ENCODE measurements at places on chromosomes 12 and 14.
A peak's percentile ranks its signal among the peaks of the same experiment; 100 is the strongest.

GRCh38 chr12:78241446-78241845, 410.8 kb downstream of the NAV3 start:
- no peak for DNase-seq

DNA sequence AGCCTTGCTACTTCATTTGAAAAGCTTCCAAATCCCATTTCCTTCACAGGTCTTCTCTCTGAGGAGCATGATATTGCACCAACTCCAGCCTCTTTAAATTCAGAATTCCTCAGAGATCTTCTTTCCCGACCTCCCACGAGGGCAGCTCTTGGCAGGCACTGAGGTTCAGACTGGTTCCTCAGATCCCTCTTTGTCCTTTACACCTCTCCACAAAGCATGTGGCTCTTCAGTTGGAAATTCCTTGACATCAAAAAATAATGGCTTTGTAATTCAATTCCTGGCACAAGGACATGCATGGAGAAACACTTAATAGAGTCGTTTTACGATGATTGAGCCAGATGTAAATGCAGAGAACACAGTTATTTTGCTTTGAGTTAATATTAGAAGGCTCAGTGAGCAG, 63.2 kb upstream of the TMX1 start:
- peak; percentile 80 for DNase-seq

- no peak for DNase-seq
These were observed 10.2 kb upstream of the CPNE8 start for GRCh38 chr12:38915429-38916182.

DNA sequence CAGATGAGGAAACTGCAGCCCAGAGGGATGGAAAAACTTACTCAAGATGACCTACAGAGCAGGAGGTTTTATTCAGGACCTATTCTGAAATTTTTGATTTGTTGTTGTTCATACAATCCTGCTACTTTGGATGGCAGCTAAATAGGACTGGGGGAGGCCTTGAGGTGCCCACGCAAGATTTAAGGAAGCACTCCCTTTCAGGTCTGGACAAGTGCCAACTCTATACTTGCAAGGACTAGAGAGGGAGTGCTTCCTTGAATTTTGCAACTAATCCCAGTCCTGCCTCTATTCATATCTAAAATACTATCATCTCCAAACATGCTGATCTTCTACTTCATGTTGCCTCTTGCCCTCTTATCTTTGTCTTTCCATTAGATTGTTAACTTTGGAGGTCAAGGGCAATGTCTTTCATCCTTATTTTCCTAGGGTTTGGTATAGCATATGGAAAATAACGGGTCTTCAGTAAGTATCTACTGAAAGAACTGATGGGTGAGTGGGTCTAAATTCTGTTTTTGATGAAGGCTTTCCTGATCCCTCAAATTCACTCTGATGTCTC, 28.6 kb upstream of the PPM1H start:
- no peak for DNase-seq

DNA sequence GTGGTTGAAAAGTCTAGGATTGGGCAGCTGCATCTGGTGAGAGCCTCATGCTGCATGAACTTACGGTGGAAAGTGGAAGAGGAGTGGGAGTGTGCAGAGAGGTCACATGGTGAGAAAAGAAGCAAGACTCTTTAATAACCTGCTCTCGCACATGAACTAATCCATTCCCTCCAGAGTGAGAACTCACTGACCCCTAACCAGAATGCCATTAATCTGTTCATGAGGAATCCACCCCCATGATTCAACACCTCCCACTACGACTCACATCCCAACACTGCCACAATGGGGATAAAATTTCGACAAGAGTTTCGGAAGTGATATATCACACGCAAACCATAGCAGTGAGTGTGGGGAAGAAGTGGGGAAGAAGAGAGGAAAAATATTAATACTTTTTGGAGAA, 377.4 kb downstream of the NAV3 start:
- DNase-seq = no peak

DNA sequence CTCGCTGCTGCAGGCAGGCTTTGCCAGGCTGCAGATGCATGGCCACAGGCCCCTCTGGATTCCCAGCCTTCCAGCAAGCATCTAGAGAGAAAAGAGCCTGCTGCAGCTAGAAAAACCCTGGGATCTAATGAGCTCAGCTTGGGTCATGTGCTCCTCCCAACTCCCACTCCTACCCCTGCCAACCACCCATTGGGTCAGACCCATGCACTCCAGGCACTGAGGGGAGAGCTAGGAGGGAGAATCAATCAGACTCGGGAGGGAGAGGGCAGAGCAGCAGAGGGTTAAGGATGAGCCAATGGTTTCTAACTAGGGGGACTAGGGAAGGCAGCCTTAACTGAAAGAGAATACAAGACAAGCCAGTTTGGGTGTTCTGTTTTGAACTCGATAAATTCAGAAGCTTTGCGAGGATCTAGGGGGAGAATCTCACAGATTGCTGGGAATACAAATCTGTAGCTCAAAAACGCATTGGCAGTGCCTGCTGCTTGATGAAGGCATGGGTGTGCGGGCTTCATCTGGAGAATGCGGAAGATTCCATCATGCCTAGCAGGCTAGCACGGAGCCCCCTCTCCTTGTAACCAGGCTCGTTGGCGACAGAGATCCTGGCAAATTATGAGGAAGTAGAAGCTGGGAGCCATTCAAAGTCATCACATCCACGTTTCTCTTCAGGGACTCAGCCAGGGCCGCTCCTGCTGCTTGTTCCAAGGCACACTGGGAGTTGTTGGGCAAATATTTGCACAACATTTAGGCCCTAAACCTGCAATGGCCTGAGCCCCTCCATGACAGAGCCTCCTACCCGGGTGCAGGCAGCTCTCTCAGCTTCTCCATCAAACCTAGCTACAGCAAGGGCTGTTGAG, 56.4 kb downstream of the VCPKMT start:
- DNase-seq = no peak

DNA sequence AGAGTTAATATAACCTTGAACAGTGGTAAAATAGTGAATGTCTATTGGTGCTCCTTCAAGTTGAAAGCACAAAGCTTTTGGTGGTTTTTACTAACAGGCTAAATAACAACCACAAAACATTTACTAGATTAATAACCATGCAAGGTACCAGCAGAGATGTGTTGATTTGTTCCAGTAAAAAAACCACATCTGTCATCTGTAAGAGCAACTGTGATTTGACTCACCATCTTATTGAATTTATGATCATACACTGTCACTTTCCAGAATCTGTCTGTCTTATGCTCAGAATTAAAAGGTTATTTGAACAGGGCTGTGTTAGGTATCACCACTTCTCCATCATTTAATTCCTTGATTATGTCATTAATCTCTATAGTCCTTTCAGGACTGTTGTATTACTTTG, 107.0 kb upstream of the PTHLH start:
- no peak for DNase-seq

DNA sequence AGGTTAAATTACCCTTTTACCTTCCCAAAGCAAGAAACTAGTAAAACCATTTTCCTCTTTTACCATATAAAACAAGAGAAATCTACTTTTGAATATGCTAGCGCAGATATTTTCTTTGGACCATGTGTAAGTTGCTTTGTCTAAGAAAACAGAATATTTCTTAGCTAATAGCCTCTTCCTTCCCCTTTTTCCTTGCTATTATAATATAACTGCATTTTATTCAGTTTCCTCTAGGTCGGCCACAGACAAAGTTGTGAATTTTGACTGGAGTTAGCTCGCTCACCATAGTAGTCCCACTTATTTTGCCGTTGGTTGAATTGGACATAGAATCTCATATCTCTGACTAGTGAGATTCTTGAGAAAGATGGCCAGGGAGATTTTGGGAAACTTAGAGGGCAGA, 115.6 kb downstream of the PLEKHA5 start:
- no peak for DNase-seq
